ENCODE measurements at places on chromosomes 11 and 22. TPM values are rescaled to one million over a fixed set of nuclear protein-coding genes. Genes with fewer than 3 reads are reported as not detected.

Gene LGR4
- 0.29 TPM for total RNA-seq

Gene KRTAP5-5
- not detected for total RNA-seq

- no peak for DNase-seq
These were observed 54.2 kb downstream of the CLPB start for GRCh38 chr11:72380132-72380503.

- no peak for DNase-seq
These were observed 119.1 kb upstream of the CD82 start for GRCh38 chr11:44446366-44446762.

GRCh38 chr22:43743131-43743530 is 69.0 kb downstream of the EFCAB6 start:
- no peak for DNase-seq

DNA sequence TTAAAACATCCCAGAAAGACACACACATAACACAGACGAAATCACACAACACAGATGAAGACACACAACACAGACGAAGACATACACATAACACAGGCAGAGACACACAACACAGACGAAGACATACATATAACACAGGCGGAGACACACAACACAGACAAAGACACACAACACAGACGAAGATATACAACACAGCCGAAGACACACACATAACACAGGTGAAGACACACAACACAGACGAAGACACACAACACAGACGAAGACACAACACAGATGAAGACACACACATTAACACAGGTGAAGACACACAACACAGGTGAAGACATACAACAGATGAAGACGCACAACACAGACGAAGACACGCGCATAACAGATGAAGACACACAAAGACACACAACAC is 4.8 kb upstream of the MOB2 start:
- DNase-seq, result no peak
